ENCODE measurements at places on chromosomes 4 and X.

DNA sequence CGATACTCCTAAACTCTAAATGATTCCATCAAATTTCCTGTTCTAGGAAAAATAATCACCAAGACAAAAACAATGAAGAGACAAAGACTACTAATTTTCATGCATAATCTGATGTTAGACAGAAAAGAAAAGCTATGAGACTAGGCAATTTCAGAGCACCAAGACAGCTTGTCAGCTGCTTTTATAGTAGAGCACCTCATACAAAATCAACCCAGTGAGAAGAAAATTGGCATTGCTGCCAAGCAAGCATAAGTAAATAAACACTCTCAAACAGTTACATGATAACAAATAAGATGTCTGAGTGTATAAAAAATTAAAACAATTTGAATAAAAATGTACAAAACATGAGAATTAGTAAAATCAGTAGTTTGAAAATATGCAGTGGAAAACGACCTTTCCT lies 1544.6 kb downstream of the C4orf33 start:
- DNase-seq: no peak

DNA sequence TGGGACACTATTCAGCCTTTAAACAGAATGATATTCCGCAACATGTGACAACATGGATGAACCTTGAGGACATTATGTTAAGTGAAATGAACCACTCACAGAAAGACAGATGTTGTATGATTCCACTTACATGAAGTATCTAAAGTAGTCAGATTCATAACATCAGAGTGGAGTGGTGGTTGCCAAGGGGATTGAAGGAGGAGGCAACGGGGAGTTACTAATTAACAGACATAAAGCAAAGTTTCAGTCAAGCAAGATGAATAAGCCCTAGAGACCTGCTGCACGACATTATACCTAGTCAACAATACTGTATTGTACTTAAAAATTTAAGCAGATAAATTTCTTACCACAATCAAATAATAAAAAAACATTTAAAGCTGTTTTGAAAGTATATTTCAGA lies 105.0 kb upstream of the NR0B1 start:
- no peak for DNase-seq

GRCh38 chr4:11505221-11505971 lies 76.7 kb upstream of the HS3ST1 start:
- no peak for DNase-seq

- no peak for DNase-seq
Observed at GRCh38 chr4:184262901-184263300, 45.2 kb upstream of the ENPP6 start.

DNA sequence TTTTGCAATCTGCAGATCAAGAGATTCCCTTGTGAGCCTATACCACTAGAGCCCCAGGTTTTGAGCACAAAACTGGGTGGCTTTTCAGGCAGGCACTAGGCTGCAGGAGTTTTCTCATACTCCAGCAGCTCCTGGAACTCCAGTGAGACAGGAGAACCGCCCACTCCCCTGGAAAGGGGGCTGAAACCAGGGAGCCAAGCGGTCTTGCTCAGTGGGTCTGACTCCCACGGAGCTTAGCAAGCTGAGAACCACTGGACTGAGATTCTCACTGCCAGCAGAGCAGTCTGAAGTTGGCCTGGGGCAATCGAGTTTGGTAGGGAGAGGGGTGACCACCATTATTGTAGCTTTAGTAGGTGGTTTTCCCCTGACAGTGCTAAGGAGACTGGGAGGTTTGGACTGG lies 313.8 kb upstream of the TEX13C start:
- DNase-seq: peak; percentile 4

- DNase-seq: no peak
Observed at GRCh38 chrX:15160558-15161095, 109.3 kb downstream of the ASB9 start.

DNA sequence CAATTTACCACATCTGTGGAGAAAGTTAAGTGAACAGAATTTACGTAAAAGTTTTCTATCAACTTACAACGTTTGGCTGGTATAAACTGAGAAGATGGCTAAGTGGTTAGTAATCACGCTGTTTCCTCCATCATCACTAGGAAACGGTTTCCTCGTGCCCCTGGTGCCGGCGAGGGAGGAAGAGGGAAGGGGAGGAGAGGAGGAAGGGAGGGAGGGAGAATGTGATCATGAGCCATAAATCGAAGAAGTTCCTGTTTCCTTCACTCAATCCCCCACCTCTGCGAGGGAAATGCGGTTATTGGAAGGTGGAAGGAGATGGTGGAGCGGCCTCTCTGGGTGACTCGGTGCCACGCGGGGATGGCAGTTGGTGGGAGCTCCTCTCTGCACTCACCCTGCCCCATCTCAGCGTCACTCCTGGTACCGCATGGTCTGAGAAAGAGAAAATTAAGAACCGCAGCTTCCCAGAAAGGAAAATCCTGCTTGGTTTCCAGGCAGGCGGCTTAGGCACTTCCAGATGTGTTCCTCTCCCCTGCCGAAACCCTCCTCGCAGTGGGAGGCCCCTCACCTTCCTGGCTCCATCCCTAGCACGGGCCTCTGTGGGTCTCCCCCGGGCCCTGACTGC lies 216.8 kb downstream of the AFAP1 start:
- DNase-seq: no peak

DNA sequence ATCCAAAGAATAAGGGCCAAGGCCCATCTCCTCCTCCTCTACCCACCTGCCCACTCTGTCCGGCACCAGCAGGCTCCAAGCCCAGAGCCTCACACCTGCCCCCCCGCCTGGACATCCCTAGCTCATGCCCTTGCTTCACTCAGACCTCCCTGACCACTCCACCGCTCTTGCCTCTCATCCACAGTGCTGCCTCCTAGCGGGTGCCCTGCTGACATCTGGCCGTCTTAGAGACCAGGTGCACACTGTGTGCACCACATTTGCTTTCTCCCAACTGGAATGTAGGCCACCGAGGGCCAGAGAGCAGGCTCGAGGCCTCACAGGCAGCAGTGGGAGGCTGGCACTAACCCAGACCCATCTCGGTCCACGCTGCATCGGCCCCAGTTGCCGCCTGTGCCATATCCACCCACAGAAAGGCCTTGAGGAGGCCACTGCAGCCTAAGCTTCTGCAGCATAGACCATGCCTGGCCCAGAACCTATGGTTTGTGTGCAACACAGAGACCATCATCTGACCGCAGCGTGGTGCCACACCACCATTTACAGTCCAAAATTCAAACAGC lies 13.5 kb downstream of the LETM1 start:
- DNase-seq: no peak

DNA sequence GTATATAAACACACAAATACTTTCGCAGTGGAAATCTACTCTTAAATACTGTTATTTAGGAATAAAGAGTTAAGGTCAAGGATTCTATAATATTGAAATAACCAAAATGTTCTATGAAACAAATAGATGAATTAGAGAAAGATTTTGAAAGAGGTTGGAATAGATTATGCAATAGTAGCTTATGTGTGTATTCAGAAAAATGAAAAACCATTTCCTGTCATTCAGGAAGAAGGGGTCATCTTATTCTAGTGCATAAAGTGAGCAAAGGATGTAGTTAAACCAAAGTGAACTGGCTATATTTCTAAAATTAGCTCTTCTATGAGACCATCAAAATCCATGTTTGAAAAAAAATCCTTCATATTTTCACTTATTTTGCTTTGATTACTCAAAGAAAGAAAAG lies 30.0 kb upstream of the MYOZ2 start:
- no peak for DNase-seq

GRCh38 chr4:1547131-1547855 lies 136.8 kb downstream of the FAM53A start:
- no peak for DNase-seq

DNA sequence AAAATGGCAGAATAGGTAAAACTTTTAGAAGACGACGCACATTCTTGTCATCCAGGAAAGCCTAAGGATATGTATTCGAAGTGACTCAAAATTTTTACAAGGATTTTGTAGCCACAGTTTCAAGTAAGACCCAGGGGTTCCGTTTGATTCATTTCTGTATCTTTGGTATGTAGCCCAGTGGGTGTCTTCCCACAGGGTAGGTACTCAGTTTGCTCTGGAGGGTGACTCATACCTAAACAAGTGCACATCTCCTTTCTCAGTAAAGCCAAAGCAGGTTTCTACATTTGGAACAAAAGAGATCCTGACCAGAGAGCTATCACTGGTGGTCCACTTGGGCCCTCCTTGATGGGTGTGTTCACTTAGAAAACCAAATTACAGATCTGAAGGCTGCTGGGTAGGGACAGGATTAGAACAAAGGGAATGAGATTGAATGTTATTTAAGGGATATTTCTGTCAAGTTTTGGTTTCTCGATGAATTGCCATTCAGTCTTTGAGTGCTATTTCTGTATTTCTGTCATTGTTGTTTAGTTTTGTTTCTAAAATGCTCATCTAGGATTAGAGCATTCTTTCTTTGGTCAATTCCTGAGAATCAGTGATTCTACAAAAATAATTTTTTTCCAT lies 56.1 kb downstream of the PLS3 start:
- no peak for DNase-seq

- DNase-seq: no peak
Observed at GRCh38 chrX:103793545-103793940, 16.9 kb downstream of the PLP1 start.

DNA sequence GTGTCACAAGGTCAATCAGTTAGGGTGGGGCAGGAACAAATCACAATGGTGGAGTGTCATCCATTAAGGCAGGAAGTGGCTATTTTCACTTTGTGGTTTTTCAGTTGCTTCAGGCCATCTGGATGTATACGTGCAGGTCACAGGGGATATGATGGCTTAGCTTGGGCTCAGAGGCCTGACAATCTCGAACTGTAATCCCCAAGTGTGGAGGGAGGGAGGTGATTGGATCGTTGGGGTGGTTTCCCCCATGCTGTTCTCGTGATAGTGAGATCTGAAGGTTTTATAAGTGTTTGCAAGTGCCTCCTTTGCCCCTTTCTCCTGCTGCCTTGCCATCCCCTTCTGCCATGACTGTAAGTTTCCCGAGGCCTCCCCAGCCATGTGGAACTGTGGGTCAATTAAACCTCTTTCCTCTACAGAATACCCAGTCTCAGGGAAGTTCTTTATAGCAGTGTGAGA lies 36.7 kb upstream of the STS start:
- DNase-seq: no peak

GRCh38 chr4:39020130-39020529 lies 12.1 kb downstream of the TMEM156 start:
- DNase-seq: no peak

DNA sequence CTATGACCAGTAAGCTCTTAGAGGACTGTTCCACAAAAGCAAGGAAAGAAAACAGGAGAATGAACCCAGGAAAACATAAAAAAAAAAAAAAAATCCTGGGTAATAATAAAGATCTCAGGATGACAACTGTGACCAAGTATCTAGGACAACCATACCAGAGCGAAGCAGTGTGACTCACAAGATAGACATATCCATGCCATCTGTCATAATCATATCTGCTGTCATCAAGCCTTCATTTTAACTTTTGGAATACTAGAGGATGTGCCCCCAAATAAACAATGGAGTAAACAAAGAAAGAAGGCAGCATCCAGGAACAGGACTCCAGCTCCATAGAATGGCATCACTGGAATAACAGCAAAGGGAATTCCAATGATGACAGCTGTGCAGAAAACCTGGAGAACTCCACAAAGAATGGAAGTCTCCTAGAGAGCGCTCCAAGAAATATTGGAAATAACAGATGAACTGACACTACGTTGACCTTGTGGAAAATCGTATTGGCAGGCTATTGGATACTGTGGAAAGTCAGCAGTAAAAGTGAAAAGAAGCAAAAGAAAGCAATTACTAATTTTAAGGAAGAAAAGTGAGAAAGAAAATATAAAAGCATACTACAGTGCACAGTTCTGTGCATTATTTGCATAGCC lies 35.3 kb downstream of the HPGDS start:
- no peak for DNase-seq

DNA sequence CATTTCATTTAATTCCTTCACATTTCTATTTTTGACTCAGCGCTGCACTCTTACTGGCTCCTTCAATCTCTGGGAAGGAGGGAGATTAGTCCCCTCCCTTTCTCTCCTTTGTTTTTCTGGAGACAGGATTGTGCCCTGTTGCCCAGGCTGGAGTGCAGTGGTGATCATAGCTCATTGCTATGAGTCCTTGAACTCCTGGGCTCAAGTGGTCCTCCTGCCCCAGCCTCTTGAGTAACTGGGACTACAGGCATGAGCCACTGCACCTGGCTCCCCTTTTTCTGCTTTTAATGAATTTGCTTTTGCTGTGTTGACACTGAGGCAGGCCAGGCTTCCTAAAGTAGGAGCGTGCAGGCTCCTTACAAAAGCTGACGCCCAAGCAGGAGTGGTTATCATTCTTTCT lies 10.5 kb downstream of the TBC1D14 start:
- DNase-seq: no peak

- DNase-seq: no peak
Observed at GRCh38 chrX:39514801-39515200, 583.0 kb downstream of the BCOR start.

DNA sequence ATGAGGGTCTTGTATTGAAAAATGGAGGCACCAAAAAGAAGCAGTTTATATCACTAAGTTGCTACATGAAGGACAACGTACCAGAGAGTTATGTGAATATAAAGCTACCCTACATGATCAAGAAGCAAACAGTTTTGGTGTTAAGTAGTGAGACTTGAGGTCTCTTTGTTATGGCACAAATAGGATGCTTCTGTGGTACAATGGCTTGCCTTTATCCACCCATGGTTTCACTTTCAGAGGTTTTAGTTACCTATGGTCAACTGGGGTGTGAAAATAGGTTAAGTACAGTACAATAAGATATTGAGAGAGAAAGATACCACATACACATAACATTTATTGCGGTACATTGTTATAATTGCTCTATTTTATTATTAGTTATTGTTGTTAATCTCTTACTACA lies 229.2 kb upstream of the SLIT2 start:
- no peak for DNase-seq

GRCh38 chr4:5930876-5931275 lies 38.0 kb upstream of the CRMP1 start:
- no peak for DNase-seq

GRCh38 chrX:11189097-11189496 lies 78.0 kb downstream of the HCCS start:
- DNase-seq: no peak

DNA sequence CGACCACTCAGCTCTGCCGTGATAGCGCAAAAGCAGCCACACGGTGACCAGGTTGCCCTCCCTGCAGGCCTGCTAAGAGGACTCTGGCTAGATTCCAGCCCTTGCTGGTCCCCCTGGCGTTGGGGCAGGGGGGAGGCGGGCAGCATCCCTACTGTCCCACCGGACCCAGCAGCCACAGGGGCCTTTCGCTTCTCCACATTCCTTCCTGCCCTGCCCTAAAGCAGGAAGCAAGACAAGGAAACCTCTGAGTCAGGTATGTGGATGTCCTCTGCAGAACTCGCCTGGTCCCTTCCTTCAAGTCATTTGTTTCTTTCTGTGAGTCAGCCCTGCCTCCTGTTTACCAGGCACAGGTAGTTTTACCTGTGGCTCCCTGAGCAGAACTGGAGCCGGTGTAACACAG lies 60.2 kb upstream of the CLDN34 start:
- no peak for DNase-seq

Measured in nephron progenitor cell (in vitro differentiated cells).